NCI-H460 (cell line): ENCODE measurements at places on chromosomes 7 and 10.

DNA sequence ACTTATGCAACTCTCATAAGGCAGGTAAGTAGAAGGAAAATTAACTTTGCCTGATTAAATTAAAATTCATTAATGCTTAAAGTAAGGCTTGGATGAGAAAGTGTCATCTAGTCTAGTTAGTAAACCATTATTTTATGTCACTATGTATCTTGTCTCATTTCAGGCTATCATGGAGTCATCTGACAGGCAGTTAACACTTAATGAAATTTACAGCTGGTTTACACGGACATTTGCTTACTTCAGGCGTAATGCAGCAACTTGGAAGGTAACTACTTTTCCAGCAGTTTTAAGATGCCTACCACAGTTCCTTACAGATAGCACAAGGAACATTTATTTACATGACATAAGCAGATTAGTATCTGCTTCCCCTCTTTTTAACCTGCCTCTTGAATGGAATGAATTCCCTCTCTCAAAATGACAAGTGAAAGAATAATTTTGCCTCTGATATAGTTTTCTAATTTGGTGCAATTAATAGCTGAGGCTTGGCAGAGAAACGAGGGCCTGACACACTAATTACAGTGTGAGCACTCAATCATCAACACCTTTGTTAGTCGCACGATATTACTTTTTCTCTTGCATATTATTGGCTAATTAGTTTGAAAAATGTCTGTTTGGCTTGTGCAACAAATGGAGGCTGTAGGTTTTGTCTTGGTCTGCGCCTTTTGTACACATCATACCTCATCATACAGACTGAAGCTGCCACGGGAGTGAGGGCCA is 245.0 kb downstream of the FOXP2 start:
- no peak for DNase-seq

DNA sequence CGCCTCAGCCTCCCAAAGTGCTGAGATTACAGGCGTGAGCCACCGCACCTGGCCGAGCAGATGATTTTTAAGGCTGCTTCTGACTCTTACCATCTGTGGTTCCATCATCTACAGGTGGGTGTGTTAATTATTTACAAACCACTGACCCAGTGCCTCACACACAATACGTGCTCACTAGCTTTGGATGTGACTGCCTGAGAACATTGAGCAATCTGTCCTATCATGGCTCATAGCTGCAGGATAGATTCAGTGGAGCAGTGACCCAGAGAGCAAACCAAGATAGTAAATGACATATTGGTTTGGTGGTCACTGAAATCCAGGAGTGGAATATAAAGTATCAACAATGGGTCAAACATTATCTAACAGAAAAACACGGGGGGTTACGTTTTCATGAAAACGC is 24.1 kb downstream of the GPAM start:
- no peak for DNase-seq

DNA sequence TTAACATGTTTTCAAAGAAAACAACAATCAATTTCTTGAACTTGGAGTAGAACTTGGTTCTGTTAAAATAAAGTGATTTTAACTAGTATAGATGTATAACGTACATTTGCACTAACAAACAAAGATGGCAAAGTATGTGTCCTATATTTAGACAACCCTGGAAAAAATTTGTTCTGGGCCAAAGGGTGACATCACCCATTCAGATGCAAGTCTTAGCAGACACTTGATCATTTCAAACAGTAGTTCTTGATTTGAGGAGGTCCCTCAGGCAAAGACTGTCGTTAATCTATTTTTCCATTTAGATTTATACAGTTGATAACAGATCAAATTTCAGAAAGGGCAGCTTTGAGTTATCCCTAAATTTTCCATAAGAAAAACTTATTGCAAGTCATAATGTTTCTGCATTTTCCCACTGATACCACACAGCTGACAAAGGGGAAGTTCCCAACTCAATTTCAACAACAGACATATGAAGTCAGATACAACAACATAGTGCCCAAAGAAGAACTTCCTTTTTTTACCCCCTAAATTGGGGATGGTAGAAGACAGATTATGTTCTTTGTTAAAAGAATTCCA is 5.2 kb downstream of the NMT2 start:
- DNase-seq = no peak

GRCh38 chr10:104034401-104035193 is 51.1 kb downstream of the COL17A1 start:
- no peak for DNase-seq
